Fibroblast of gingiva (primary cell): ENCODE measurements at places on chromosomes 3 and 15.

DNA sequence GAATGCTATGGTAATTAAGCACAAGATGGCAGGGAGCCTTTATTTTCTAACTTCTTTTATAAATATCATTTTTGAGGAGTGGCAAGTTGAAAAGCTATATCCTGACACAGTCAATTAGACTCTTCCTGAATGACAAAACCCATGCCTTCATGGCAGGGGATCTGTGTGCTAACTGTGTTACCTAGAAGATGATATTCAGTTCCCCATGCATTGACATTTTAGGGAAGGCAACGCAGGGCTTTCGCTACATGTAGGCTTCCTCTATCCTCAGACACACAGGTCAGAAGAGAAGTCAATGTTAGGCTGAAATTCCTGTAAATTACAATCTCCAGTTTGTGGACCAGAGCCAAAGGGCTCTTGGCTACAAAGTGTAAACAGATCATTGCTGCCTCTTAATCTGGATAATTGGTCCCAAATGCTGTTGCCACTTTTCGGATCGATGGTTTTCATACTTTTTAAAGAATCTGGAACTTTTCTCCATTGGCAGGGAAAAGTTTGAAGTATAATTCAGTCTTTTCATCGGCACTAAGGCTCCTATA, 22.6 kb upstream of the NR2F2 start:
- DNase-seq = peak; percentile 18

GRCh38 chr3:160245261-160245800, 20.1 kb downstream of the C3orf80 start:
- no peak for DNase-seq

DNA sequence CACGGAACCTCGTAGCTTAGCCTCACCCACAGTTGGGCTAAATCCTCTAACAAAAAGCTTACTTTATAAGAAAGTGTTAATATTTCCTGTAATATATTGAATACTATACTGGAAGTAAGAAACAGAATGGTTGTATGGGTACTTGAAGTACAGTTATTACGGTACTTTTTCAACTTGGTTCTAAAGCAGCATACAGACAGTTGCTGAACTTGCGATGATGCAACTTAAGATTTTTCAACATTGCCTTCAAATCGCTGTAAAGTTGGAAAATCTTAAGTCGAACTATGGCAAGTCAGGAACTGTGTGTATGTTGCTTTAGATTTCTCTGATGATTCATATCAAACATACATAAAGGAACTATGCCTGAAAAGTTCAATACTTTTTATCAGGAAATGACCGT, 204.4 kb upstream of the C2CD4B start:
- no peak for DNase-seq

- no peak for DNase-seq
Measured at GRCh38 chr15:78739996-78740903, 71.0 kb downstream of the ADAMTS7 start.

DNA sequence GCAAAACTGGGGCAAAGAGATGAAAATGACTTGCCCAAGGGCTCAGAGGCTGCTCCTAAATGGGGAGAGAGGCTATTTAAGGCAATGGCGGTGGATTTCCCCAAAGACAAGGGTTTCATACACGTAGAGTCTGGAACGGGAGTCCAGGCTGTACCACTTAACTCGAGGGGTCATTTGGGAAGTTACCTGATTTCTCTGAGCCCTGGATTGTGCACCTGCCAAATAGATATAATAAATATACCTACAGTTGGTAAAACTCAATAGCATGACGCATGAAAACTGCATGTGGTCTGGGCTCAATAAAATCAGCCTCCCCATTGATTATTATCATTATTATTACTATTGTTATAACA, 1.3 kb upstream of the ITPR1 start:
- no peak for DNase-seq

DNA sequence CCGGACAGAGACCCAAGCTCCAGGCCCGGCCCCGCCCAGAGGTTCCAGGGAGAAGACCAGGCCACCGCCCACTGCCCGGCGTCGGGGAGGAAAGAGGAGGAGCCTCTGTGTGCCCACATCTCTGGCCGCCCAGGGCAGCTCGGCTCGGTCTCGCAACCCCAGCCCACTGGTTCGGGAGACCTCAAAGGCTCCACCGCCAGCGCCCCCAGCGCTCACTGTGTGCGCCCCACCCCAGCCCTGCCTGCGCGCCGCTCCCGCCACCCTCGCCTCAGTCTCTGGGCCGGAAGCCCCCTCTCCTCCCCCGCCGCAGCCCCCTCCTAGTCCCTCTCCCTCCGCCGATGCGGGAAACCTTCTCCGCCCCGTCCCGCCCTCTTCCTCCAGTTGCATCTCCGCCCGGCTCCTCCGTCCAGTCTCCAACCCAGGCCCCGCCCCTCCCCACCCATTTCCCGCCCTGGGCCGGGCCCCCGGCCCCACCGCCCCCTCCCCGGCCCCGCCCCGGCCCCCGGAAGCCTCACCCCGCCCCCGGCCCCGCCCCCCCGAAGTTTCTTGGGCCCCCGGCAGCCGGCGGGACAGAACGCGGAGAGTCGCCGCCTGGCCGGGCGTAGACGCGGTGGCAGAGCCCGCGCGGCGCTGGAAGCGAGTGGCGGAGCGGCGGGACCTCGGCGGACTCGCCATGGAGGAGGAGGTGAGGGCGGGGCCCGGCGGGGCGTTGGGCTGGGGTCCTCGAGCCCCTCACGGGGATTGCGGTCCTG, at the start of gene PLEKHO2:
Gene PLEKHO2, plus strand, starts transcription at position 572 of the 752 bp plus-strand sequence. Its CDS starts 102 bp downstream, at position 674.
- DNase-seq = peak; percentile 97

DNA sequence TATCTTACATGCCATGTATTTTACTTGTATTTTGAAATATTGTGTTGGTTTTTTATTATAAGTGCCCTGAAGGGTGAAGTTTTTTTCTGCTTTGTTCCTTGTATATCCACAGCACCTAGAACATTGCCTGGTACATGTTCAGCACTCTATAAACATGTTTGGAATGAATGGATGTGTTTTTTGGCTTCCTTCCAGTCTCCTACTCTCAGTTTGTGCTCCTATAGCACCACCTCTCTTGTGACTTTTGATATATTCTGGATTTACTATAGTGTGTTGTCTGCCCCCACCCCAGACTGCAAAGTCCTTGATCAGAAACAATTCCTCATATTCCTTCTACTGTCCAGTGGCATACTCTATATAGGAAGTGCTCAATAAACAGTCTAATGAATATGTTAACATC, 60.6 kb downstream of the PLCL2 start:
- peak; percentile 8 for DNase-seq

DNA sequence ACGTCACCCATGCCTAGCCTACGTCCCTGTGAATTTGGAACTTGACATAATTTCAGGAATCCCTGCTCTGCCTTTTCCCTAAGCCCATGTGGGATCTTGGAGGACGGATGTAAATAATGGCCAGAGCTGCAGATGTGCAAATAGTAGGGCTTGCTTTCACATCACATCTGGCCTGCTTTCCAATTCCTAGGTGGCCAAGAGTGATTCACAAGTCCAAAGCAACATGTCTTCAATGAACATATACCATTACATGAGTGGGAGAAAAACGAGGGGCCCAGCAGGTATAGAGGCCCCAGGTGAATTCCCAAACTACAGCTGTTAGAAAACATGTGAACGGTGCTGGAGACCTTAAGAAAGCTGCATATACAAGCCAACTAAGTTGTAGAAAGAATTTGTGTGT, 214.6 kb downstream of the MAGI1 start:
- DNase-seq = no peak

GRCh38 chr3:150757364-150757763, 5.6 kb downstream of the SIAH2 start:
- no peak for DNase-seq

DNA sequence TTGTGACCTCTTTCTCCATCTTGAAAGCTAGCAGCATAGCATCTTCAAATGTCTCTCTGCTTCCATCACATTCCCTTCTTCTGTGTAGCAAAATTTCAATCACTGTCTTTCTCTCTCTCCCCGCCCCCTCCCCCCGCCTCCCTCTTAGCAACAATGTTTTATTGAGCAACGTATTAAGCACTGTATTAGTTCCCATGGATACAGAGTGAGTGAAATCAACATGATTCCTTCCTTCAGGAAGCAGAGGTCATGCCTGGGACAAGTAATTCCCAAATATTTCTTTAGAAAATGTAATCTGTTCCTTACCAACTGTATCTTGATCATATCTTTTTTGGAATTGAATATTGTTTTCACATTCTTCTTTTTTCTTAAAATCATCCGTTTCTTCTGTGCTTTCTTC, 373.7 kb upstream of the NECTIN3 start:
- peak; percentile 29 for DNase-seq

DNA sequence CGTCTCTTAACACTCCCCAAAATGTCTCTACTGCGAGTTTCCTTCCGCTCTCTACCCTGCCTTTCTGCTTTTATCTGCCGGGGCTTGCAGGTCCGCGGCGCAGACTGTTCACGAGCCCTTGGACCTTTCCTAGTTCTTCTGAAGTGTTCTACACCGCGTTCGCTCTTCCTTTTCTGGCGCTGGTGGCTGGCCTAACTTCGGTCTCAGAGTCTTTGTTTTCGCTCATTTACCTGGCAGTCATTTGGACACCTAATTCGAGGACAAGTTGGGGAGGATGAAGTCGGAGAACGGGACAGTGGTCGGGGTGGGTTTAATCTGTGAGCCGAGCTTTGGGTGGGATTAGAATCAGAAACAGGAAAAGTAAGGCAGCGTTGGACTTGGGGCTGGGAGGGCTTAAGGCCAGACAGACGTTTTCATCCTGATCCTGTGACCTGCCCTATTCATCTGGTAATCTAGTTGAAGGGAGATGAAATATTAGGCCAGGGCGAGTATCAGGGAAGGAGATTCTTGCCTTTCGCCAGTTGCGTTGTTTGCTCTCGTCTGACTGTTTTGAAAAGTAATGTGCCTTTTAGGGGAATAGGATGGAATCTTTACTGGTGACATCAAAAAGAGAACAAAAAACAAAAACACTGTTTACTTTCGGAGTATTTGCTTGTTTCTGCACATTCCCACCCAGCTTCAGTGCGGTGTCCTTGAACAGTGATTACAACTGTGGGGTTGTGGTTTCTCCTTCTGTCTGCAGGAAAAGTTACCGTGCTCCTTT, 1.8 kb downstream of the DIPK2A start:
- DNase-seq = peak; percentile 81

DNA sequence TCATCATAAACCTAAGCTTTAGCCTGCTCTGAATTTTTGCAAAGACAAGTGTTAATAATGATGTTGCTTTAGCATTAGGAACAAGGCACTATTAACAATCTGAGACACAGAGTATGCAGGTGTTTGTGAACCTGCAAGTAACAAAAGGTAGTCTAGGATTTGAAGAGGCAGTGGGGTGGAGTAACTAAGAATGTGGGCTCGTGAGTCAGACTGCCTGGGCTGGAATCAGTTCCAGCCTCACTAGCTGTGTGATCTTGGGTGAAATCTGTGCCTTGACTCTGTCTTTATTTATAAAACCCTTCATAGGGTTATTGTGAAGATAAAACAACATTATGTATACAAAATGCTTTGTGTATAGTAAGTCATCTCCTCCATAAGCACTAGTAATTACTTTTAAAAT, 610.6 kb upstream of the CFAP20DC start:
- no peak for DNase-seq

- no peak for DNase-seq
Measured at GRCh38 chr15:94240480-94240879, 9.1 kb downstream of the MCTP2 start.

DNA sequence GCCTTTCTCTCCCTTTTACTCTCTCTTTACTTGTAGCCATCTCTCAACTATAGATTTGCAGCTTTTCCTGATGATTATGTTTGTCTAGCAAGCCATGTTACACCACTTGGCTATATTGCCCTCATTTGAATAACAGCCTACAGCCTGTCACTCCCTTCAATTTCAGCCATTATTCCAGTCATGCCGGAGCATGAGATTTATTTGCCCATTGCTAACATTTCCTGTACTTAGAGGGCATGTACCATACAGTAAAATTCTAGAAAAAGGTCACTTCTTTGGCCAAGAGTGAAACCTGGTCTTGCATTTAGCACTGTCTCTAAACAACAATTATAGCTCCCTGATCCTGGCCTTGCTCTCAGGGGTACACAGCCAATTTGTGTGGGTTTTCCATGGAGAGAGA, 221.7 kb upstream of the TMC3 start:
- DNase-seq = no peak

DNA sequence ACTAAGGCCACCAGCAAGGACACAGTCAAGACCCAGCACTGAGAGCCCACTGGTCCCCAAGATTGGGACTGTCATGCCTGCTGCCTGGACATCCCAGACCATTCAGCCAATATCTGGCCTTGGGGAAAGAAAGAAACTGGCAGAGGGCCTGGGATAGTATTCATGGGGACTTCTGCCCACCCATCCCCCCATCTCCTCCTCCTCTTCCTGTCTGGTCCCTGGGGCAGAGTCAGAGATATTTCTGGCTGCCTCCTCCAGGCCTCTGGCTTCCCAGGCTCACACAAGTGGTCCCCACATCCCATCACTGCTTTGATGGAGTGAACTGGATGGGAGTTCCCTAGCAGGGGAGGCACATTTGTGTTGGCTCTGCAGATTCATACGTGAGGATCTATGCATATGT, 4.2 kb upstream of the RASL12 start:
- DNase-seq = peak; percentile 12

DNA sequence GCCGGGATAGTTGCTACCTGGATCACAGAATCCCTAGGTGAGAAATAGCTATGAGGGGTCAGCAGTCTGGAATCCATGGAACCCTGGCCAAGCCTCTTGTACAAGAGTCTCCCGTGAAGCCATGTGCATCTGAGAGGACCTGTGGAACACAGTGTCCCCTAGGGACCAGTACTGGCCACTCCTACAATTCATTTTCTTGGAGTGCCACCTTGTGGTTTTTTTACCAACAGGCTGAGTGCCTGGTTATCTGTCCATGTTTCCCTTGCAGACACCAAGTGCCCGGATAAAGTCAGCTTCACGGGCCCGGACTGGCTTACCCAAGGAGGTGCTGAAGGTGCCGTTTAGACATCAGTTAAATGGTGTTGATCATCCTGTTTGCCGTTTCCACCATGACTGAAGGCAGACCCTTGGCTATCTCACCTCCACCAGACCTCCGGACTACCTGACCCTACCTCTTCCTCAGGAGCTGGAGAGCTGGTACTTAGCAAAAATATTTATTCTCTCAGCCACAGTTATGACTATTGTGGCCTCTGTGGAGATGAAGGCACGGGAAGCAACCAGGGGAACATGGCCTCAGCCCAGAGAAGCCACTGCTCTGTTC, 93.9 kb downstream of the RBPMS2 start:
- peak; percentile 46 for DNase-seq

DNA sequence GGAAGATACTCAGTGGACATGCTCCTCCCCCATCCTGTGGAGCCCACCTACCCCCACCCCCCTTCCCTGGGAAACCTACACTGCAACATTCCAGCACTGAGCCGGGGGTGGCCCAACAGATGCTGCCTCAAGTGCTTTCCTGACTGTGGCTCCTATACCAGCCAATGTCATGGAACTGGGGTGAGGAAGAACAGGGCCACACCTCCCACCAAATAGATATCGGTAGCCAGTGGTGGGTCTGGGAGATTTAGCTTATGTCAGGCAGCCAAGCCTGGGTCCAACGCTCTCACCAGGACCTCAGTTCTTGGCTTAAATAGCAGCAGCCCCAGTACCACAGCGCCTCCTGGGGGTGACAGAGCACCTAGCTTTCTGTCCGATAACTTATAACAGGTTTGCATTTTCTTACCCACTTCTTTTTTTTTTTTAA, 30.3 kb downstream of the CDC25A start:
- DNase-seq = peak; percentile 57
